ENCODE measurements at places on chromosomes 1 and 21.

DNA sequence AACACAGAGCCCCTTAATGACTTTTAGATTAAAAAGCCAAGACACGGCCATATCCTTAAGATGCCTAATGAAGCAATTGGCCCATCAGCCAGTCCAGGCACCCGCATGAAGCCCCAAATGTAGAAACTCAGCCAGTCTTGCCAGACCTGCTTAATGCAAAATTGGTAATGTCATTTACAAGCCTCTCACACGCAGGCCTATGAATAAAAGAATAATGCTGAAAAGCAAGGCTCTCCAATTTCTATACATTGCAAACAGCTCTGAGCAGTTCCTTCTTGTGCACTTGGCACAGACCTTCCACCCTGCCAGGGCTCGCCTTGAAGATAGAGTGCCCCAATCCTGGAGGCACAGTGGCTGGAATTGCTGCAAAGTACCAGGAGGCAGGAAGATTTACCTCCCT, 498.9 kb downstream of the NPHP4 start:
- DNase-seq, result no peak

DNA sequence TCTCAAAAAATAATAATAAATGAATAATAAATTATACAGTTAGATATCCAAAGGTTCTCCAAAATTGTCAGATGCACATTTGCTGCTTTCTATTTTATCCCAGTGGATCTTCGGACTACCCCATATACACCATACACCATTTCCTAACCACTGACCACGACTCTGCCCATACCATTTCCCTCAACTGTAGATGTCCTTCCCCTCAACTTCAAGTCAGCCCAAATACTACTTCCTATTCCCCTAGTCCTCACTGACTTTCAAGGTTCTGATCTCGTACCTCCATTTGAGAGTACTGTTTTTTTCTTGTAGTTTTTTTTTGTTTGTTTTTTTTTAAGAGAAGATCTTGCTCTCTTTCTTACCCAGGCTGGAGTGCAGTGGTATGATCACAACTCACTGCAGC, 19.6 kb downstream of the EIF4G3 start:
- DNase-seq, result no peak

- DNase-seq, result no peak
These were observed 5.2 kb upstream of the SMIM12 start for GRCh38 chr1:34864759-34865158.

GRCh38 chr1:150534002-150534401, 15.2 kb upstream of the ADAMTSL4 start:
- no peak for DNase-seq

Data from cortex of kidney (tissue), 1 donor.